ENCODE measurements at places on chromosomes 1 and 21. TPM values are rescaled to one million over a fixed set of nuclear protein-coding genes. Genes with fewer than 3 reads are reported as not detected.

DNA sequence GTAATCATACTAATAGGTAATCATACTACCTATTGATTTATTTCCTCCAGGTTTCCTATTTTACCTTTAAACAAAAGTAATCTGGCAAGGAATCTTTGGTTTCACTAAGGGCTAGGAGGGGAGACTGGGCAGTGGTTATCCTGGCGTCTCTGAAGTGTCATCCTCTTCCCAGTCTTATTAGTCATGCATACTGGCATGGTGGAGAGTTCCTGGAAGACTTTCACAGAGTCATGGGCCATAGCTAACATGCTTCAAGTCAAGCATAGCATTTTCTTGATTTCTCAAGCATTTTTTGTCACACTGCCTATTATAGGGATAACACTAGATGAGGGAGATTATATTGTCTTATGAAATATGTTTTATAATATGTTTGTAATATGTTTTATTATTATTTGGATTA is 64.0 kb upstream of the ASB17 start:
- H3K27ac ChIP-seq, result no peak overlapping the region
- DNase-seq, result no peak
- H3K27me3 ChIP-seq, result no peaks in the 10 kb centered on the region
- no peaks in the 10 kb centered on the region for H3K36me3 ChIP-seq
- H3K4me3 ChIP-seq, result no peak overlapping the region
- H3K4me1 ChIP-seq, result no peaks in the 10 kb centered on the region

GRCh38 chr1:180937012-180937372 is 24.3 kb downstream of the KIAA1614 start:
- no peaks in the 10 kb centered on the region for H3K4me1 ChIP-seq
- no peak overlapping the region for H3K4me3 ChIP-seq
- no peaks in the 10 kb centered on the region for H3K27me3 ChIP-seq
- H3K36me3 ChIP-seq, result no peaks in the 10 kb centered on the region

Gene SELP
- total RNA-seq, result 2.6 TPM

DNA sequence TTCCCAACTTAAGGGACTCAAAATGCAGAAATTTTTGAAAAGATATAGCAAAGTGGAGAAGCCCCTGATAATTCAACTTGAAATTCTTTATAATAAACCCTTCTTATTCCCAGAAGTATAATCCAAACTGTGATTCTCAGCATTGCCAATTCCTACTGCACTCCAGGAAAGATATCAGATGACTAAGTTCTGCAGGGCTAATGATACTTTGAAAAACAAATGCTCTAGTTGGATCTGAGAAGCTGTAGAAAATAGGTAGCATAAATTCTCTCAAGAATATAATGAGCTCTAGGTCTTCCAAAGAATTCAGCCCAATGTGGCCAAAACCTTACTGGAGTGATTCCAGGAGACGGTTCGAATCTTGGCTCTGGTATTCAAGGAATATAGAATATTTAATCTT is 294.0 kb upstream of the PTBP2 start:
- no peaks in the 10 kb centered on the region for H3K4me1 ChIP-seq
- no peak overlapping the region for H3K27ac ChIP-seq
- H3K36me3 ChIP-seq, result no peaks in the 10 kb centered on the region
- no peak overlapping the region for H3K4me3 ChIP-seq

Gene HES3
- total RNA-seq, result not detected

DNA sequence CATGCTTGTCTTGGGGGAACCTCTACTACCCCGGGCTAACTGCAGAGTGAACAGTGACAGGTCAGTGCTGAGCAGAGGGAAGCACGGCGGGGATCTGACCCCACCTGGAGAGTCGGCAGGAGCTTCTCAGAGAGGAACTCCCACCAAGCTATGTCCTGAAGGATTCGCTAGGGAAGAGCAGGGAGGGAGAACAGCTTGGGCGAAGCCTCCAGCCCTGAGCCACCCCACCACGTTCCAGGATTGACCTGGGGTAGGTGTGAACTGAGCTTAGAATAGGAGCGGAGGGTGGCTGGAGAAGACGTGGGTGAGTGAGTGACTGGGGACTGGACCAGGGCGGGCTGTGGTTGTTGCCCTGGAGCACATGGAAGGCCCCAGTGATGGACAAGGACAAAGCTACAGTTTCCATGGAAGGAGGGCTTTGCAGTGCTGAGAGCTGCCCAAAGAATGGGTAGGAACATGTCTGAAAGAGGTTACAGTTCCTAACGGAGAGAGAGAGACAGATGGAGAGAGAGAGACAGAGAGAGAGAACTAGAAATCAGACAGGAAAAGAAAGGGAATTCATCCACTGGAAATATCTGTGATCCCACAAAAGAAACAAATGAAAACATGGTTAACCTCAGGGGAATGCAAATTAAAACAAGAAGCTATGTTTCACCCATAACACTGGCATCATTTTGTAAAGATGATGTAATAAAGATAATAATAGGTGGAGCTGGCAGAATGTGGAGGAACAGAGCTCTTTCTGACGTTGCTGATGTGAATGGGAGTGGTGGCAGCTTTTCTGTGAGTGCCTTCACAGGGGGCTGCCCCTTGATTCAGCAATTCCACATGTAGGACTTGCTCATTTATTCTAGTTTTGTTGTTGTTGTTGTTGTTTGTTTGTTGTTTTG is 17.2 kb downstream of the BSND start:
- no peak overlapping the region for H3K27ac ChIP-seq
- H3K4me3 ChIP-seq, result no peak overlapping the region
- H3K4me1 ChIP-seq, result no peaks in the 10 kb centered on the region
- H3K27me3 ChIP-seq, result no peaks in the 10 kb centered on the region
- no peak for DNase-seq
- H3K36me3 ChIP-seq, result no peaks in the 10 kb centered on the region

DNA sequence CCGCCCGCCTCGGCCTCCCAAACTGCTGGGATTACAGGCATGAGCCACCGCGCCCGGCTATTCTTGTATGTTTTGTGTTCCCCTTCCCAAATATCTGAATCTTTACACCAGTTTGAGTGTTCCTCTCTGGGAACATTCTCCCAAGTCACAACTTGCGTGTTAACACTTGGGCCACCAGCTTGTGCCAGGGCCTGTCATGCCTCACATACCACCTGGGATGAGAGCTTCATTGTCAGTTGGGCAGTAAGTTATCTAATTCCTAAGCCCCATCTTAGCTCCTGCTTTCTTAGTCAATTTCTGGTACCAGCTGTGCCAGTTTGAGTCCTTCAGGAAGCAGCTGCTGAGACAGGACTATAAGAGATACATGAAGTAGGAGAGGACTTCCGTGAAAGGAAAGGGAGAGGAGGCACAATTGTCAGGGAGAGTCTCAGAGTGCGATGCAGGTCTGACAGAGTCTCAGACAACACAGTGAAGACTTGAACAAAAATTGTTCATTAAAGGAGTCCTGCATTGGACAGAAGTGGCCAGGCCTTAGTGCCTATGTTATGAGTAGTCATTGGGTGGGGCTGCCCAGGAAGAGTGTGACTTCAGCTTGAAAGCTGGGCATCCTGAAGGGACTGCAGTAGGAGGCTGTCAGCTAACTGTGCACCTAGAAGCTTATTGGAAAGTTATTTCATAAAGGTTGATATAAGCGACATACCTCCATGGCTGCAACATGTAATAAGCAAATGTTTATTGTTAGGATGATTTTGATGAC is 17.3 kb downstream of the ZFYVE9 start:
- no peaks in the 10 kb centered on the region for H3K27me3 ChIP-seq
- H3K36me3 ChIP-seq, result no peaks in the 10 kb centered on the region
- no peak for DNase-seq
- H3K4me3 ChIP-seq, result no peak overlapping the region
- H3K27ac ChIP-seq, result no peak overlapping the region

DNA sequence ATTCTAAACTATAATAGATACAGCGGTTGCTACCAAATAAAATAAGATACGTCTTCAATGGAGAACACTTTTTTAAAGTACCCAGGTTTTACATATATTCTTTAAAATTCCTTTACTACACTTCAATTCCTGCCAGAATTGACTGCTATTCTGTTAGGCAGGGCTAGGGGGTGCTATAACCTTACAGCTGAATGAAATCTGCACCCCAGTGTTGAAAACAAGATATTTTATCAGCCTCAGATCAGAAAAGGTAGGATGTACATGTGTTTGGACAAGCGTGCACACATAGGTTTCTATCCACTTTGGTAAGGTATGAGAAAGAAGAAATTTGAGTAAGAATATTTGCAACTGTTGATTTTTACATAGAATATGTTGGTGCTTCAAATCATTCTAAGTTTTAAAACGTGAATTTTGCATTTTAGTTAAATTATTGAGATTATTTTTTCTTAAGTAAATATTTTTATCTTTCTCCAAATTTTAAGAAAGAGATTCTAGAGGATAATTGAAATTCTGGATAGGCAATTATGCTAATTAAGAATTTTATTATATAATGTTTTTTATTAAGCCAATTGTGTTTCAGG is 490.8 kb upstream of the ADGRL4 start:
- H3K36me3 ChIP-seq, result no peaks in the 10 kb centered on the region
- no peak overlapping the region for H3K27ac ChIP-seq
- no peak for DNase-seq
- no peaks in the 10 kb centered on the region for H3K4me1 ChIP-seq

Gene CTSE
- 10.1 TPM for total RNA-seq

DNA sequence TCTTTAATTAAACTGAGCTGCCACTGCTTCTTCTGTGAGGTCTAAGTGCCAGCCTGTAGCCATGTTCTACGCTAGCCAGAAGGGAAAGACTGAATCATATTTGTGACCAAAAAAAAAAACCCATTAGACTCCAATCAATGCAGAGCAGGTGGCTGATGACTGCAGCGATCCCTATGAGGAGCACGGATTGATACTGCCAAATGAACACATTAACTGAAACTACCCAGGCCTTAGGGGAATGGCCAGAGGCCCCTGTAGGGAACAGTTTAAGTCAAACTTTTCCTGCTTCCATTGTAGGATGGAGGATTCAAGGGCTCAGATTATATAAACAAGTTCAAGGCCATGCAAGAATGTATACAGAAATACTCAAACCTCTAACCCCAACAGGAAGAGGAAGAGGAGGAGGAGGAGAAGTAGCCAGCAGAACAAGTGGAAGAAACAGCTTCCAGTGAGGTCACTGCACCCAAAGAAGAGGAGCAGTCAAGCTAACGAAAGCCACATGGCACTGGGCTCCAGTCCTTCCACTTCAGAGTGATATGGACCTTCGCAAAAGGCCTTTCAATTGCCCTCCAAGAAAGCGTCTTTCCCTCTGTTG is 328.3 kb downstream of the SMYD3 start:
- no peaks in the 10 kb centered on the region for H3K36me3 ChIP-seq
- no peak overlapping the region for H3K27ac ChIP-seq
- H3K27me3 ChIP-seq, result no peaks in the 10 kb centered on the region
- no peak overlapping the region for H3K4me3 ChIP-seq
- DNase-seq, result no peak

Gene CAMK1G
- total RNA-seq, result 0.21 TPM

- no peaks in the 10 kb centered on the region for H3K36me3 ChIP-seq
- H3K4me1 ChIP-seq, result peaks cover 28% of the 10 kb centered on the region
- H3K27me3 ChIP-seq, result no peaks in the 10 kb centered on the region
- no peak overlapping the region for H3K4me3 ChIP-seq
These were observed 23.3 kb downstream of the HSPG2 start for GRCh38 chr1:21913763-21914162.

- no peak overlapping the region for H3K4me3 ChIP-seq
- no peak for DNase-seq
- H3K27me3 ChIP-seq, result no peaks in the 10 kb centered on the region
- no peaks in the 10 kb centered on the region for H3K4me1 ChIP-seq
- no peak overlapping the region for H3K27ac ChIP-seq
These were observed 41.5 kb downstream of the CEP350 start for GRCh38 chr1:179996099-179996498.

DNA sequence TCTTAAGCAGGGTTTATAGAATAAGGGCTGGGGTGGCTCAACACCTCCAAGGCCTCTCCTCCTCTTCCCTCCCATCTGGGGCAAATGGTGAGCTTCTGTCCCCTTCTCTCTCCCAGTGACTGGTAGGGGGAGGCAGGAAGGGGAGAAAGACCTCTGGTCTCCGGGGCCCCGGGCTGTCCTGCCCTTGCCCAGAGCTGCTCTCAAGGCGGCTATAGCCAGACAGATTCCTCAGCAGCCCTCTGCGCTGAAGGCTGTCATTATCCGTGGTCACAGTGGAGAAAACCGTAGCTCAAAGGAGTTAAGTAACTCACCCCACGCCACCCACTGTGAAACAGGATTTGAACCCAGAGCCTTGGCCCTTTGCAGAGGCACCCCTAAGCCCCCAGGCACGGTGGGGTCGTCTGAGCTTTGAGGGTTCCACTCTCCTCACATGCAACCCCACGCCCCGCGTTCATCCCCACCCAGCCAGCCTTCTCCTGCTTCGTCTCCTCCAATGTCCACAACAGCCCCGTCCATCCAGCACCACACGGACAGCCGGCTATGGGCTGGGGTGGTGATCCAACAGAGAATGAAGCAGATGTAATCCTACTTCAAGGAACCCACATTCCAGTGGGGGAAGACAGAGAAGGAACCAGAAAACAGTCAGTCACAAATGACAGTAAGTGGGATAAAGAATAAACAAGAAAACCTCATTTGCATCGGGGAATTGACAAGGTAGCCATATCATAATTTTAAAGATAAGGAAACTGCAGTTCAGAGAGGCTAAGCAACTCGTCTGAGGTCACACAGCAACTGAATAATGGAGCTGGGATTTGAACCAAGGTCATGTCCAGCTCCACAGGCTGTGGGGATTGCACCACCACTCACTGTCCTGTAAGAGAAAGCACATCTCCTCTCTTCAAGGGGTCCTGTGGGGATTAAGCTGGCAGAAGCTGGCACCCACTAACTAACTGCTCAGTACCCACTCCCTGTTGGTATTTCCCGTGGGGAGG is 31.8 kb downstream of the DHRS3 start:
- no peaks in the 10 kb centered on the region for H3K4me1 ChIP-seq
- H3K27ac ChIP-seq, result no peak overlapping the region
- no peak overlapping the region for H3K4me3 ChIP-seq

DNA sequence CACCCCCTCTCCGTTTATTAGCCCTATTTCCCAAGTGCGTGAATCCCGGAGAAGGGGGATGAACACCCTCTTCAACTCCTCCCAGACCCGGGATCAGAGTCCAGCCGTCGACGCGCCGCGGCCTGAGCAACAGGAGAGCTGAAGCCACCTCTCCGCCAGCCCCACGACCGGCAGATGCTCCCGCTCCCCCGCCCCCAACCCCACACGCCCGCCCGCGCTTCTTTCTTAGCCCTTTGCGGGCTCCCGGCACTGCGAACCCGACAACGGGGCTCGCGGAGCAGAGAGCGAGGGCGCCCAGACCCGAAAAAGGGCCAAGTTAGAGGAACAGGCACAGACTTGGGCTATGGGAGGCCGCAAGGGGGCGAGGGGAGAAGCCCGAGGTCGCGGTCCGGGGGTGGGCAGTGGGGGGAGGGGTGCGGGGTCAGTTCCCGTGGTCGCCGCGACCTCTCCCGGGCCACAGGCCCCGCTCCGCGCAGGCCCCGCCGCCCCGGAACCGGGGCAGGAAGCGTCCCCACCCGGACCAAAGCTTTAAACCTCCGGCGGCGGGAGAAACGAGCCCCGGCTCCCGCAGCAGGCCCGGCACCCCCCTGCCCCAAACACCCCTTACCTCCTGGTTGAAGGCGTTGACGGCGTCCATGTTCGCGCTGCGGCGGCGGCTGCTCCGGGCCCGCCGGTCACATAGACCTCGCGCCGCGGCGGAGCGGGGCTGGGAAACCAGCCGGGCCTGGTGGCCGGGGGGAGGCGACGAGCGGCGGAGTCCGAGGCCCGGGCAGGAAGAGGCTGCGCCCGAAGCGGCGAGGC is 662 bp downstream of the SCAF4 start:
- no peaks in the 10 kb centered on the region for H3K27me3 ChIP-seq
- peak overlapping the region; percentile 97 for H3K27ac ChIP-seq
- H3K4me3 ChIP-seq, result peak overlapping the region; percentile 96
- H3K4me1 ChIP-seq, result peaks cover 24% of the 10 kb centered on the region
